Suprapubic skin (tissue), 4 donors: ENCODE measurements at places on chromosomes 4 and X. TPM values are rescaled to one million over a fixed set of nuclear protein-coding genes. Genes with fewer than 3 reads are reported as not detected.

Gene MAP3K15
- not detected for total RNA-seq

Gene WFS1
- total RNA-seq, result 31.5 TPM

Gene CRMP1
- 0.64 TPM for total RNA-seq

Gene TLR10
- not detected for total RNA-seq

Gene KIT
- total RNA-seq, result 72.7 TPM
